ENCODE measurements at places on chromosomes 5 and 9.

GRCh38 chr5:99187611-99188010 lies 258.8 kb upstream of the CHD1 start:
- DNase-seq: no peak

GRCh38 chr9:98362624-98363252 lies 107.3 kb upstream of the TBC1D2 start:
- no peak for DNase-seq

GRCh38 chr5:39200081-39200480 lies 19.3 kb downstream of the FYB1 start:
- no peak for DNase-seq

- DNase-seq: no peak
These were observed 222.7 kb downstream of the DCP2 start for GRCh38 chr5:113199122-113199905.

GRCh38 chr9:134177186-134177585 lies 12.8 kb upstream of the RNU6ATAC start:
- DNase-seq: no peak

DNA sequence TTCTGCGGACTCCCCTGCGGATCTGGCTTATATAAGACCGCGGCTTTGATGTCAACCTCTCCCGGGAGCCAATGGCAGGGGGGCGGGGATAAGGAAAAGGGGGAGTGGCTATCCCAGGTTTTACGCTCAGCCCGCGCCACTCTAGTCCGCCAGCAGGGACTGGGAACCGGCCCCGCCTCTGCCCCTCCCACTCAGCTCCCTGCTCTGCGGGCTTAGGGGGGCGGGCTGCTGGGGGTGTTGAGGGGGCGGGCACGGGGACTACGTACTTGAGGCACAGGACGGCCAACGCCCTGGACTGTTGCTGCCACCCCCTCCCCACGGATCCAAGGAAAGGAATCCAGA lies at the start of gene HAND1:
HAND1 (minus strand) TSS at position 4 of the 342 bp plus-strand sequence. CDS start 219 bp downstream, outside the sequence.
- DNase-seq: no peak

- DNase-seq: no peak
These were observed 342.8 kb upstream of the CCNG1 start for GRCh38 chr5:163094492-163095180.

DNA sequence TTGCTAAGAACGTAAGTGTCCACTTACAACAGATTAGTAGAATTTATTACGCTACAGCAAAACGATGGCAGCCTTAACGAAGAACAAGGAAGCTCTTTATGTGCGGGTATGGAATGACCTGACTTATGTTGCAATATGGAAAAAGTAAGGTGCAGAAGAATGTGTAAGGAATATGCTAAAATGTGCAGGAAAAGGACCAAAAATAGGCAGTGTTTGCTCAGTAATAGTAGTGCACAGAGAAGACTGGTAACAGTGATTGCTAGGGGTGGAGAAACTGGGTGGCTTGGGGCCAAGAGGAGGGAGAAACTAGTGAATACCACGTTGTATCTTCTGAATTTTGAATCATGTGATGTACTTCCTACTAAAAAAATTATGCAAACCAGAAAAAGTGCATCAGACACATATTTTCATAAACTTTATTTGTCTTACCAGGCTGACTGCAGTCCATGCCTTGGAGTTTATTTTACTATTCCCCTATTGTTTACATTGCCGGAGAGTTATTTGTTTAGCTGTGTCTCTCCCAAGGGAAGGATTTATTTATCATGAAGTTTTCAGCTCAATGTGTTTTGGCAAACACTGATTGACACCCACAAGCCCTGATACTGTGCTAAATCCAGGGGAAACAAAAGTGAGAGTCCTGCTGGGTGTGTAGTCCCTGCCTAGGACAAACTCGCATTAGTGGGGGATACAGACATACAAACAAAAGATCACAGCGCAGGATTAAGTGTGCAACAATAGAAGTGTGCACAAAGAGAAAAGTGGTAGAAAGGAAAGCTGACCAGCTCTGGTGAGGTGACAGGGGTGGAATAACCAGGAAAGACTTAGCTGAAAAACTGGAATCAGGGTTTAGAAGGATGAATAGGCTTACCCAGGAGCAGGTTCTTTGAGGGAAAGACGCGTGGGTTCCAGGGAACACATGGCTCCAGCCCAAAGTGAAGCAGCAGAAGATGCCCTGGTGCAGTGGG lies 34.0 kb upstream of the ZNF484 start:
- DNase-seq: no peak

DNA sequence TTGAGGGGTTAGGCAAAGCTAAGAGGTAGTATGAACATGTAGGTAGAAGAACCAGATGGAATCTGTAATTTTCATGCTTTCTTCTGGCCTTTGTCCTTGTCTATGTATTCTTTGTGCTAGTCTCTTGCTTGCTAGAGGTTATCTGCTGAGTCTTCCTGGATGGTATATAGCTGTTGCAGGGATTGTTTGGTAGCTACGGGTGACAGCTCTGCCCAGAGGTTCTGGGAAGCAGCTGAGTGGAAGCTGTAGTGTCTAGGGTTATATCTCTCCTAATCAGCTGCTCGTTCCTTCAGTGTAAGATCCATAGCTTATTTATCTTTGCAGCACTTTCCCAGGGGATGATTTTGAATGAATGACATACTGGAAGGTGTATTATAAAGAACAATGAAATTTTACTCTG lies 100.3 kb downstream of the ATG10 start:
- DNase-seq: no peak

DNA sequence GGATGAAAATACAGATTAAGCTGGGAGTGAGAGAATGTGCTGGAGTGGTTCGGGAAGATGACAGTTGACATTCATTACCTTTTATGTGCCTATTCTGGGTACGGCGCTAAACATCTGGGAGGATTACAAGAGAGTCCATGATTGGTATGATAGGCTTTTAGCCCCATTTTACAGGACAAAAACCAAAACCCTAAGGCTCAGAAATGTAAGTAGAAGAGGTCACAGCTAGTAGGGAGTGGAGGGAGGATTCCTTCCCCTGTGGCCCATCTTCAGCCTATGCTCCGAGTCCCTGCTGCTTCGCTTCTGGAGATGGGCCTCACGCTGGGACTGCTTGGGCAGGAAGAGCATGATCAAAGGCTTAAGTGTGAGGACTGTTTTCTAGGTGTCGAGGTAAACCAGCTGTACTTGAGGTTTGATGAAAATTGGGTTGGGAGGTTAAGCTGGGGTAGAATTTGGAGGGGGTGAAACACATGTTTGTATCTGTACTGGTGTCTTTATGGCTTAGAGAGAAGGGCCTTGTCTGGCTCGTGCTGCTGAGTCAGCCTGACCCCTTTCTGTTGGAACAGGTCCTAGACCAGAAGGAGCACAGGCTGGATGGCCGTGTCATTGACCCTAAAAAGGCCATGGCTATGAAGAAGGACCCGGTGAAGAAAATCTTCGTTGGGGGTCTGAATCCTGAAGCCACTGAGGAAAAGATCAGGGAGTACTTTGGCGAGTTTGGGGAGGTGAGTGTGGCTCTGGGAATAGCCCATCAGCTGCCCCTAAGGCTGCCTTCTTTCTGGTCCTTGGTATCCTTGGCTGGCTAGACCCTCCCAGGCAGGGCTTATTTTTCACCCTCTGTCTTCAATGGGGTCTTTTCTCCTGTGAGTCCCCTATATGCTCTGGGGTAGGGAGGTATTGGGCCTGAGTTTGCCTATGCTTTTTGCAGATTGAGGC lies 2.1 kb downstream of the HNRNPAB start:
- no peak for DNase-seq

DNA sequence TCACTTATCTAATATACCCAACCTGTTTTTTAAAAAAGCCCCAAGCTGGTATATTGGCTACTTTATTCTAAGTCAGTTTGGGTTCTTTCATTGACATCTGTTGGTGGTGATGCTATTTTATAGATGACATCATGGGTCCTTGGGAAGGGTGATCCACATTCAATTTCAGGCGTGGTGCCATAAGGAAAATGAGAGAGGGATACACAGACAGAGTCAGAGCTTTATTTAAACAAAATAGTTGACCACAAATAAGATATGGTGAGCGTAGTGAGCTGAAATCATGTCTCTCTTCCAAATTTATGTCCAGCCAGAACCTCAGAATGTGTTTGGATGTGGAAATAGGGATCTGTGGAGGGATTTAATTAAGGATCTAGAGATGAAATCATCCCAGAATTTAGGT lies 302.4 kb downstream of the MAT2B start:
- DNase-seq: no peak

- no peak for DNase-seq
These were observed 190.6 kb downstream of the NSG2 start for GRCh38 chr5:174236070-174236469.

DNA sequence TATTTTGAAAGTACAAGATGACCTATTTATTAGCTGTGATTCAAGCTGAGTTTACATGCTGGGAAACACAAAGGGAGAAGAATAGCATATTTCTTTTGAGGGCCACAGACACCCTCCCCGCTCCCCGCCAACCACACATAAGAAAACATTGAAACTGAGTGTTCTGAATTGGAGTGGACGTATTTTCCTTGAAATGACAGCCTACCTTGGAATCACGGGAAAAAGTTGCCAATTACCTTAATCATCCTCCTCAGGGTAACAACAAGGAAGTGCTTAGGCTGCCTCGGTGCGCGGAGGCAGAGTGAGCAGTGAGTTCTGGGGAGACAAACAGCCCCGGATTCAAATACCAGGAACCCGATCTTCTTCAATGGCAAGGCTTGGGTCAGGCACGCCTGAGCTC lies 31.4 kb downstream of the CFAP77 start:
- no peak for DNase-seq

GRCh38 chr9:106728860-106729259 lies 134.1 kb upstream of the ZNF462 start:
- no peak for DNase-seq

DNA sequence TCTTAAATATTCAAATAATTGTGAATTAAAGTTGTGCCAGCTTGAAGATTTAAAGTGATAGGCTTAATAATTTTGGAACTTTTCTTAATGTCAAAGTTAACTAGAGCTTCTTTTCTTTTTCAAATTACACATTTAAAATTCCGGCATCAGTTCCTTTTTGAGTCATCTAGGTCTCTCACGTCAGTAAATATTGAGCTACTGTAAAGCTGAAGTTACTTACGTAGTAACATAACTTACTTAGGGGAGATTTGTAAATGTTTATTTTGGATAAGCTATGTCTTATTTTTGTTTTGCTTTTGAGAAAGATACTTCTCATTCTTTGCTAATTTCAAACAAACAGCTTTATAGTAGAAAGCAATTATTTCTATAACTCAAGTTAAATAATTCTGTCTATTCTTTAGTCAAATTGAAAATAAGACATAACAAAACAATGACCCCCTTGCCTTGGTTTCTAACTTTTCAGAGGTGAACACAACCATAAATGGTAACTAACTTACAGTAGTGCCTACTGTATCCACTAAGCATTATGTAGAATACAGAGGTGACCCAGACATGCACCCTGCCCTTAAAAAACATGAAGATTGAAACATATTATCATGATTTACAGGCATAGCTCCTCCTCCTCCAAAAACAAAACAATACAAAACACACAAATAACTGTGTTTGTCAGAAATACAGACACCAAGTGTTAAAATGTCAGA lies 29.8 kb downstream of the CD274 start:
- no peak for DNase-seq

DNA sequence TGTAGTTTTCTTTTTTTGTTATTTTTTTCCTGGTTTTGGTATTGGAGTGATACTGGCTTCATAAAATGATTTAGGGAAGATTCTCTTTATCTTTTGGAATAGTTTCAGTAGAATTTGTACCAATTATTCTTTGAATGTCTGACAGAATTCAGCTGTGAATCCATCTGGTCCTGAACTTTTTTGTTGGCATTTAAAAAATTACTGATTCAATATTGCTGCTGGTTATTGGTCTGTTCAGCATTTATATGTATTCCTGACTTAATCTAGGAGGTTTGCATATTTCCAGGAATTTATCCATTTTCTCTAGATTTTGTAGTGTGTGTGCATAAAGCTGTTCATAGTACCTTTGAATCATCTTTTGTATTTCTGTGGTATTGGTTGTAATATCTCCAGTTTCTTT lies 100.2 kb downstream of the NXNL2 start:
- DNase-seq: no peak

DNA sequence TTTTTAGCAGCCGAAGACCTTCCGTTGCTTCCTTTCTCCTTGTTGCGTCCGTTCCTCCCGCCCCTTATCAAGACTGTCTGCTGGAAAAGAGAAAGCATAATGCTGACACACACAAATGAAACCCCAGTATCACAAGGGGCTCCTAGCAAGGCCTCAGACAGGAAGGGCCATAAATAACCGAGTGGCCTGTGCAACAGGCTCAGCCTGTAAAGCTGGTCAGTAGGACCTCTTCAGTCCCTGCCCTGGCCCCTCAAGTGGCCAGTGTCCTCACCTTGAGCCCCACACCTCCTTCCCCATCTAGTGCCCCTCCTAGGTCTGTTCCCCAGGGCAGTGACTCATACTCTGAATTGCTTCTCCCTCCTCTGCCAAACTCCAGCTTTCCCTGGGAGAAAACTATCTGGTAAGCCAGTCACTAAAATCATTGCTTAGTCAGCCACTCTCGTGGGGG lies 174.6 kb upstream of the IL12B start:
- DNase-seq: peak; percentile 8

DNA sequence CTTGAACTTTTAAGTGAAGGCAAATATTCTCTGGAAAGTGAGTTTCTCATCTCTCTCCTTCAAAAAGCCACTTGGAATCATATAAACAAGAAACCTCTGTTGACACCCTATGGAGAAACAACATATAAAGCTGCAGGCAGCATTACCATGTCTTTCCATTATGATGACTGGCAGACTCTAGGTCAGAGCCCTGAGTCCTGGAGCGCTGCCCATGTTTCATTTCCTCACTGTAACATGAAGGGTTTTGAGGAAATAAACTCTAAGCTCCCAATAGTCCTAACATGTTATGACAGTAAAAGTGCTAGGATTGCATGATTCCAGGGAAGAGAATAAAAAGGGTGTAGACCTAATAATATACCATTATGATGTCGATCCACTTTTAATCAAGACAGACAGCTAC lies 220.6 kb downstream of the CTNND2 start:
- no peak for DNase-seq

DNA sequence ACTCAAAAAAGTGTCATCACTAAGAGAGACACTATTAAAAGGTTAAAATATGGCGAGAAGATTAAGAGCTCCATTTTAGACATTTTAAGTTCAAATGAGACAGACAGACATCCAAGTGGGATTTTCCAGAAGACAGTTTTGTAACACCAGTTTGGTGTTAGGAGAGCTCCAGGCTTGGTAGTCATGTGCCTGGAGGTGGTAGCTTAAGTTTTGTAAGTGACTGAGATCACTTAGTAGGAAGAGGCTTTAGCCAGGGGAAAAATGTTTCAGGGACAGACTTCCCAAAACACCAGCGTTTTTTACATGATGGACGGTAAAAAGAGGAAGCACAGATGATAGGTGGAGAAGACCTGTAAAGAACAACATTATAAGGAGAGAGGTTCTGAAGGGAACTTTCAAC lies 150.3 kb downstream of the GIN1 start:
- no peak for DNase-seq

GRCh38 chr5:129718471-129719090 lies 29.3 kb upstream of the MINAR2 start:
- DNase-seq: no peak

GRCh38 chr9:93585695-93586094 lies 9.3 kb downstream of the PHF2 start:
- no peak for DNase-seq

Measured in amygdala (tissue), 56 donors.